ENCODE measurements at places on chromosomes 3 and 15.

GRCh38 chr15:34799149-34800101 lies 4.1 kb upstream of the ACTC1 start:
- peak; percentile 33 for DNase-seq

DNA sequence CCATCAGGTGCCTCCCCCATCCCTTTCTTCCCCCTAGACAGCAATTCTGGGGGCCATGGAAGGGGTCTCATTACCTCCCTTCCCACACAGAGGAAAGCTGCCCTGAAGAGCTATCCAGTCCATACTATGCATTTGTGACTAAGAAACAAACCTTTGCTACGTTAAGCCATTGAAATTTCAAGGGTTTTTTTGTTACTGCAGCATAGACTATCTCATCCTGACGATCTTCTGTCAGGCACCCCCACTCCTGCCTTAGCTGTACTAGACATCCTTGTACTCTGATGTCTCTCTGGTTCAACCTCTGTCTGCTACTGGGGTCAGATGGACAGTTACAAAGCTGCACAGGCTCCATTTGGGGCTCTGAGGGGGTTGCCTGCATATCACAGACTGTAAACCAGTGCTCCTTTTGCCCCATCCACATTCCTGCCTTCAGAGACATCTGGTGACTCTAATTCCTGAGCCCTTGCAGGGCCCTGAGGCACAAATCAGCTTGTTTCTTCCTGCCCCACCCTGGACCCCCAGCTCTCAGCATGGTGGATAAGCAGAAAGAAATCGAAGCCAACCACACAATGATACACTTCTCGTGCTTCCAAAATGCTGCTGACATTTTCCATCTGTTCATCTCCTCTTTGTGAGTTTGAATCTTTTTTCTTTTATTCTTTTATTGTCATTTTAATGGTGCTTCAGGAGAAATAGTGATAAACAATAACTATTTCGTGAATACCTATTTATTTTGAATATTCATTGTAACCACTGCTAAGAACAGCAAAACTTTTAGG lies 21.6 kb upstream of the NSMCE3 start:
- DNase-seq = no peak

DNA sequence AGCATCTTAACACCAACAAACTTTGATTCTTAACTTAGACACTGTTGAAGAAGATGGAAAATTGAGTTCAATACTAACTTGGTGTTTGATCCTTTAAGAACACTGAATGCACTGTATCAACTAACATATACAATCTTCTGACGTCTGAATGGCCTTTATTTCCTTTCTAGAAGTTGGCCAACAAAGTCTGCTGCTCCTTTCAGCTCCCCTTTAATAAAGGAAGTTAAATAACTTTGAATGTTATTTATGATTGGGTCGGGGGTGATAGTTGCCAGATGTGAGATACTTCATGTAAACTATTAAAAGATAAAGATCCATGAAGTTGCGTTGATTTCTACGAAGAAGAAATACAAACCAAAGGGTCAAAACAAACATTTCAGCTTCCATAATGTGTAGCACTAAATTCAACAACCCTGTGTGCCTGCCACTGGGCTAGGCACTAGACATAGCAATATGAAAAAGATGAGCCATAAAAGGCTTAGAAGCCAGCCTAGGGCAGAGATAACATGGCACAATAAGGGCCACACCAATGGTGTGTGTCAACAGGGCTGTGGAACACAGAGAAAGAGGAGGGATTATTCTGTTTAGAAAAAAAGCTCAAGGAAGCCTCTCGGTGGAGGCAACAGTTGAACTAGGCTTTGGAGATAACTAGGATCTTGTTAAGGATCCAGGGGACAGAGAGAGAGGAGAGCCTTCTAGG lies 337.8 kb downstream of the MECOM start:
- no peak for DNase-seq

- peak; percentile 37 for DNase-seq
Observed at GRCh38 chr15:43134157-43134635, 810 bp downstream of the TMEM62 start.

DNA sequence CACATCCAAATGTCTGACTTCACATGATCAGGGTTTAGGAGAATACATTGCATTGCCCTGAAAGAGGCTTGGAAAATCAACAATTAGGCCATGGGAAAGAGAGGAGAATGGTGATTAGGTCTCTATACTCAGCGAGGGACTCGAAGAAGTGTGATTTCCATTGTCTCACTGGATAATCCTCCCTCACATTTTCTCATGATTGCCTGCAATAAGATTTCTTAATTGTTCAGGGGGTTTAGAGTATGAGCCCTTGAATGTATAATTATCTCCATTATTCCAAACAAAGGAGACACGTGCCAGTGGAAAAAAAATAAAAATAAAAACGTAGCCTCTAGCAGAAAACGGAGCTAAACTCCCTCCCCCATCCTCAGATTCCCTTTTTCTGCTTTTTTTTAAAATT lies 173.2 kb downstream of the TPRG1 start:
- DNase-seq = no peak

DNA sequence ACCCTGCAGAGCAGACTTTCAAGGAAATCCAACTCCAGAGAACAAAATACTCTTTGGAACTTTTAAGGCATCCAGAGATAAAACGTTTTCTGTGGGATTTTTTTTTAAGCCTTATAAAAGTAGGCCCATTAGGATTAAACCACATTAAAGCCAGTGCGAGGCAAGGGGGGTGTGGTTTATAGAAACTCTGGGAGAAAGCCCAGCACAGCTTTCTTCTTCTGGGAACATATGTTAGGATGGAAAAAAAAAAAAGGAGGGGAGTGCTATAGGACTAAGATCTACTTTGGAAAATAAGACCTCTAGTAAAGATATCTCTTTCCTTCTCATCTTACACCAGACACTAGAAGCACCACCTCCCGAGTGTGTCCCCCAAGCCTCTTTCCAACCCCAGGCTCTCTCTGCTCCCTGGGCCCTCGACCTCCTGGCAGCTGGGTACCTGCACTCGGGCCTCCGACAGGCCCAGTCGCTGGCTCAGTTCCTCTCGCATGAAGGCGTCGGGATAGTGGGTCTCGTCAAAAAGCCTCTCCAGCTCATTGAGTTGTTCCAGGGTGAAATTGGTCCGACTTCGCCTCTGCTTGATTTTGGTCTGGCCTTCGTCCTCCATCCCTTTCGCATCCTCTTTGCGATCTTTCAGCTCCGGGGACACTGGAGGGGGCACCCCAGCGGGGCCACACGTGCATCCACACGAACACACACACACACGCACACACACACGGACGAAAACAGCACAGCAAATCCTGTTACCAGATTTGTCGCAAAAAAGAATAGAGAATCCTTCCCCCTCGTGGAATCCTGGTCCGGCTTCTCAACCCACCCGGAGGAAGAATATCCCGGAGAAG lies 3.8 kb downstream of the SHOX2 start:
- peak; percentile 40 for DNase-seq

DNA sequence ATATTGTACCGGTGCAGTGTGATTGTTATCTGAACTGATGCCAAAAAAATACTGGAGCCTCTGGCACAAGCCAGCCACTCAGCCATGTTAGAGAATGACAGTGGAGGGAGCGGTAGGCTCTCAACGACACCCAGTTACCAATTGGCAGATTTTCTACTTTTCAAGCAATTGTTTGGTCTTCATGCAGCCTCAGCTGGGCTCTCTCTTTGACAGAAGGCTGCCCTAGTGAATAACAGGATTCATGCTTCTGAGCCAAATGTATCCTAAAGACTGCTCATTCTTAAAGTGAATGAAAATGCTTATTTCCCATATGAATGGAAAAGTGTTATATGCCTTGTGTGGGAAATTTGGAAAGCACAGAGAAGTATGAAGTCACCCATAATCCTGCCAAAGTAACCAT lies 261.2 kb upstream of the TRIM42 start:
- DNase-seq = no peak

DNA sequence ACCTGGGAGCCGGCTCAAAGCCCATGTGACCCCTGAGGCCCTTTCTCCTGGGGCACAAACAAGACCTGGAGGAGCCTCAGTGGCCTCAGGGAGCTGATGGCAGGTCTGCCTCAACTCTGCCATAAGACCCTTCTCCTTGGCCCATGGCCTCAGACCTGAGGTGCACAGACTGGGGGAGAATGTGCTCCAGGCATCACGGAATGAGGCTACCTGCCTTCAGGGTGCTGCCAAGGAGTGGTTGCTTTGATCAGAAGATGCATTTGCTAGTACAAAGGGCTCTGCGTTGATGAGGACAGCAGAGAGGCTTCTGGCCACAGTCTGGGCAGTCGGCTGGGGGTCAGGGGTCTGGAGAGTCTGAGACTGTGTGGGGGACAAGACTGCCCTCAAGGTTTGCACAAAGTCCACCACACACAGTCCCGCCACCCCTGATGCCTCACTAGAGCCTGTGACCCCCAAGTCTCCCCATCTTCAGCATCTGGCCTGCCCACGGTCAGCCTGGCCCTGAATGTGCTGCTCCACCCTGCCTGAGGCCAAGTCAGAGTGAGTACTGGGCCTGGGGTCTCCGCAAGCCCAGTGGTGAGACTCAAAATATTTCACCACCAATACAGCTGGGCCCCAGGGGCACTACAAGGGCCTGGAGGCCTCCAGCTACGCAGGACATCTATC lies 26.6 kb downstream of the ALDH1L1 start:
- DNase-seq = no peak

- DNase-seq = no peak
Observed at GRCh38 chr3:153171918-153172317, 9.9 kb downstream of the RAP2B start.

DNA sequence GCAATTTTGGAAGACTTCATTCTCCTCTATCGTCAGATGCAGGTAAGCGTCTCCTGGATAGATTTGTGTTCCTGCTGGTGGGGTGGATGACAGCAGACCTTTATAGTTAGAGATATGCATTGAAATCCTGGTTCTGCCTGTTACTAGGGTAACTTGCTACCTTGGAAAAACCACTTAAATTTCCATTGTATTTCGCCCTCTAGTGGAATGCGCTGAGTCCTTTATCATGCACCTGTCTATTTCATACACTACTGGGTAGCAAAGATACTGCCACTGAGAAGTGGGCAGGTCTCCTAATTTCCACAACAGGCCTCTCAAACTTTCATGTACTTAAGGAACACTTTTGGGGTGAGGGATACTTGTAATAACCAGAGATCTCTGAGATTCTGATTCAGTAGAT lies 209.5 kb upstream of the SUCLG2 start:
- peak; percentile 30 for DNase-seq

- no peak for DNase-seq
Observed at GRCh38 chr15:23073890-23074646, 34.7 kb upstream of the TUBGCP5 start.

- DNase-seq = peak; percentile 76
Observed at GRCh38 chr3:189041482-189042090, 130.2 kb upstream of the TPRG1 start.

GRCh38 chr15:43648649-43649429 lies at the start of gene CATSPER2:
Gene CATSPER2, minus strand, starts transcription at chr15:43648844. Its CDS starts 783 bp downstream, at chr15:43648061.
- peak; percentile 55 for DNase-seq

All from H9 (cell line).